ENCODE measurements at places on chromosomes 3 and 15. TPM values are rescaled to one million over a fixed set of nuclear protein-coding genes. Genes with fewer than 3 reads are reported as not detected.

ACTC1 gene
- total RNA-seq, result 0.38 TPM

ARHGEF26 gene
- total RNA-seq, result 9.4 TPM

UACA gene
- total RNA-seq, result 35.4 TPM

SERINC4 gene
- total RNA-seq, result not detected

C15orf62 gene
- total RNA-seq, result 44.3 TPM

SNX33 gene
- total RNA-seq, result 23.6 TPM

DPPA2 gene
- total RNA-seq, result not detected

GATA2 gene
- 1.6 TPM for total RNA-seq

CFAP100 gene
- total RNA-seq, result not detected

TRPM1 gene
- not detected for total RNA-seq

CISH gene
- 3.1 TPM for total RNA-seq

LMAN1L gene
- total RNA-seq, result not detected

KCNH8 gene
- total RNA-seq, result not detected

GRCh38 chr3:187021748-187022402 is 91.5 kb downstream of the ST6GAL1 start:
- H3K27ac ChIP-seq, result peak overlapping the region; percentile 9
- DNase-seq, result no peak
- no peak overlapping the region for H3K4me3 ChIP-seq
- H3K4me1 ChIP-seq, result no peaks in the 10 kb centered on the region

GRCh38 chr3:181703601-181704420 is 7.9 kb upstream of the SOX2 start:
- H3K27me3 ChIP-seq, result peaks cover 28% of the 10 kb centered on the region
- peaks cover 34% of the 10 kb centered on the region for H3K4me1 ChIP-seq
- H3K27ac ChIP-seq, result no peak overlapping the region
- no peaks in the 10 kb centered on the region for H3K36me3 ChIP-seq

DNA sequence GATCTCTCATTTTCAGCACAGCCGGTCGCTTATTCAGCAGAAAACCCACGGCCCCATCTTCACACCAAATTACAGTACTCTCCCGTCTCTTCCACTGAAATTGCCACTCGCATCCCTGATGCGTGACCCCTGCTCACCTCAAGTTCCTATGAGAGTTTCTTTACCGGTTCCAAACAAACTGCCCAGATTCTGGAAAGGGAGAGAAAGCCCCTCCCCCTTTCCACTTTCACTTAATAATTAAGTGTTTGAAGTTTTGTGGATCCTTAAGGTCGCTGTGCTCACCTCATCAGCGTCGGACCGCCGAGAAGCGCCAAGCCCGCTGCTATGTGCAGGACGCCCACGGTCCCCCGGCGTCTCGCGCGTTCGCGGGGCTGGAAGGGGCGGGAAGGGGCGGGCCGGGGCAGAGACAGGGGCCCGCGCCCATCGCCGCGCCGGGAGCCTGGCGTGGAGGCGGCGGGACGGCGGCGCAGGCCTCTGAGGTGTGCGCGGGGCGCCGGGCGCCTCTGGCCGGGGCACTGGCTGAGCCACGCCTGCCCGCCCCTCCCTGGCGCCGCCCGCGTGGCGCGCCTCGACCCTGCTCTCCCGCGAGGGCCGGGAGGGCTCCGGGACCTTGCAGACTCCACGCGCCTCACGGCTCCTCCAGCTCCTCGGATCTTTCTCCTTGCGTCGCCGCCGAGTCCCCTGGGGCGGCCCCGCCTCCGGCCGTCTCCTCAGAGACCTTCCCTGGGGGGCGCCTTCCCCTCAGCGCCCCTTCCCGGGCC is at the start of gene GPR156:
GPR156 (minus strand) TSS at position 476 of the 761 bp plus-strand sequence. CDS start 41,124 bp downstream, outside the sequence.
- H3K4me1 ChIP-seq, result peaks cover 3% of the 10 kb centered on the region
- no peak within 1 kb of the TSS for H3K27ac ChIP-seq
- H3K4me3 ChIP-seq, result peak within 1 kb of the TSS; percentile 35
- H3K36me3 ChIP-seq, result no peaks in the 10 kb centered on the region
- no peaks in the 10 kb centered on the region for H3K27me3 ChIP-seq

DNA sequence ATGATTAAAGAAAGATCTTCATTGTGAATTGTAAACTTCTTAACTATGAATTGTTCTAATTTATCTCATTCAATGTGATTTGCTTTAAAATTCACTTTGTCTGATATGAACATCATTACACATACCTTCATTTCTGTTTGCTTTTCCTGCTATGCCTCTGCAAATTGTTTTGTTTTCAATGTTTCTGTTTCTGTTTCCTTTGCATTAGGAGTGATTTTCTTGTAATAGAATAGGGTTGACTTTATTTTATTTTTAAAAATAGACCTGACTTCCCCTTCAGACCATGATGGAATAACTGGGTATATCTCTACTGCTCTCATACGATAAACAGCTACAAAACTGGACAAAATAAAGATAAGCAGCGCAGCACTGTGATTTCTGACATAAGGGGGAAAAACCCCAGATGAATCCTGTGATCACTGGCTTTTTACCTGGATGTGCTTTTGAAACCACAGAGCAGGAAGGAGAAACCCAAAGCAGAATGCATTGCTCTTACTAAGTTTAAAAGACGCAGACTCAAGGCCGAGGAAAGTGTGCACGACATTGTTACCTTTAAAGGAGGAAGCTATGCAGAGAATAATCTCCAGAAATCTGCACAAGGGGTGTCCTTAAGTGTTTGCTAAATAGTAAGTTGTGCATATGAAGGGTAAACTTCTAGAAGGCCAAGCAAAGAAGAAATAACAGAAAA is 420.2 kb downstream of the TBC1D5 start:
- H3K36me3 ChIP-seq, result no peaks in the 10 kb centered on the region
- DNase-seq, result no peak
- no peaks in the 10 kb centered on the region for H3K27me3 ChIP-seq
- H3K27ac ChIP-seq, result no peak overlapping the region

- no peaks in the 10 kb centered on the region for H3K4me1 ChIP-seq
- no peaks in the 10 kb centered on the region for H3K36me3 ChIP-seq
- DNase-seq, result no peak
- no peak overlapping the region for H3K27ac ChIP-seq
- no peak overlapping the region for H3K4me3 ChIP-seq
- H3K27me3 ChIP-seq, result no peaks in the 10 kb centered on the region
Measured at GRCh38 chr15:29449136-29449535, 179.5 kb upstream of the NSMCE3 start.

GRCh38 chr3:125591116-125591760 is 4.1 kb downstream of the OSBPL11 start:
- DNase-seq, result no peak
- H3K36me3 ChIP-seq, result no peaks in the 10 kb centered on the region
- H3K27ac ChIP-seq, result no peak overlapping the region

DNA sequence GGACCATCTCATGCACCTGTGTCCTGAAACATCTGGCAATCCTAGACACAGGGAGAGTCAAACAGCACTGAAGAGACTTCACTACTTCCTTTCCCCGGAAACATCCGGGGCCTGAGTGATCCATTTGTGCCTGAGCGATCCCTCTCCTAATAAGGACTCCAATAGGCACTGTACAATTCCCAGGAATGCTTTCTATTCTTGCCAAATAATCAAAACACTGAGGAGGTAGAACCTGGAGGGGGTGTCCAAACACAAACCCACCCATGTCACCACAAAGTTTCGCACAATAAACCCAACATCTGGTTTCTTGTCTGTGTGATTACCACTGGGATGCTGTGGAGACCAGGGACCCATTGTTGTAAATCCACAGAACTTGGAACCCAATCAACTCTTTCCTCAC is 205.0 kb downstream of the OPA1 start:
- no peaks in the 10 kb centered on the region for H3K36me3 ChIP-seq
- no peaks in the 10 kb centered on the region for H3K4me1 ChIP-seq
- H3K4me3 ChIP-seq, result no peak overlapping the region

DNA sequence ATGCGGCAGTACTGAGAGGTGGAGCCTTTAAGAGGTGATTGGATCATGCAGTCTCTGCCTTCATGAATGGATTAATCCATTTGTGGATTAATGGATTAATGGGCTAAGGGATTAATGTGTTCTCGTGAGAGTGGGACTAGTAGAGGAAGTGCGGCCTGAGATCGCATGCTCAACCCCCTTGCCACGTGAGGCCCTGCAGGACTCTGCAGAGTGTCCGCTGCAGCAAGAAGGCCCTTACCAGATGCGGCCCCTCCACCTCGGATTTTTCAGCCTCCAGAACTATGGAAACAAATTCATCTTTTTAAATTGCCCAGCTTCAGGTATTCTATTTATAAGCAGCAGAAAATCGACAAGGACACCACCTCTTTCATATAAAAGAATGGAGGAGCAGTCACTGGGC is 148.8 kb downstream of the TPRA1 start:
- peaks cover 13% of the 10 kb centered on the region for H3K27me3 ChIP-seq
- H3K4me1 ChIP-seq, result no peaks in the 10 kb centered on the region
- DNase-seq, result no peak
- no peak overlapping the region for H3K4me3 ChIP-seq
- no peaks in the 10 kb centered on the region for H3K36me3 ChIP-seq

GRCh38 chr3:35597490-35597889 is 41.8 kb upstream of the ARPP21 start:
- no peaks in the 10 kb centered on the region for H3K36me3 ChIP-seq
- no peak overlapping the region for H3K4me3 ChIP-seq
- H3K27ac ChIP-seq, result no peak overlapping the region
- DNase-seq, result no peak
- H3K27me3 ChIP-seq, result no peaks in the 10 kb centered on the region

- H3K4me1 ChIP-seq, result no peaks in the 10 kb centered on the region
- no peak for DNase-seq
- no peaks in the 10 kb centered on the region for H3K36me3 ChIP-seq
- H3K27ac ChIP-seq, result peak overlapping the region; percentile 2
Measured at GRCh38 chr3:58179235-58180098, 31.3 kb downstream of the DNASE1L3 start.

DNA sequence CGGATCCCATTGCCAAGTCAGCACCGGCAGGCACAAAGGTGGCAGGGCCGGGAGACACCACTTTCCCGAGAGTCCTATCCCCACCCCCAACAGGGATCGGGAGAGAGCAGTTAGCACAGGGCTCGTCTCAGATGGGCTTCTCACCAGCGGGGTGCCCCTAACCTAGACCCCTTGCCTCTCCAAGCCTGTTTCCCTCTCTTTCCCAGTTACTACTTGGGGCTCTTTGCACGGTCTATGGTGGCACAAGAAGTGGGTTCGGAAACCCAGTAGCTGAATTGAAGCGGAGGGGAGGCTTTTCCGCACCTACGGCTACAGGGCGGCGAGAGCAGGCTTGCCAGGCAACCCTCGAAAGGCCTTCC is 383 bp upstream of the EFCC1 start:
- peaks cover 8% of the 10 kb centered on the region for H3K27me3 ChIP-seq
- no peaks in the 10 kb centered on the region for H3K36me3 ChIP-seq
- H3K27ac ChIP-seq, result peak overlapping the region; percentile 80
- H3K4me1 ChIP-seq, result peaks cover 54% of the 10 kb centered on the region
- no peak for DNase-seq

- H3K4me3 ChIP-seq, result no peak overlapping the region
- DNase-seq, result no peak
- no peaks in the 10 kb centered on the region for H3K4me1 ChIP-seq
- H3K36me3 ChIP-seq, result no peaks in the 10 kb centered on the region
- H3K27me3 ChIP-seq, result no peaks in the 10 kb centered on the region
- H3K27ac ChIP-seq, result no peak overlapping the region
Measured at GRCh38 chr15:81387621-81388435, 13.8 kb upstream of the TMC3 start.

GRCh38 chr15:42890161-42890913 is 30.2 kb downstream of the TTBK2 start:
- no peaks in the 10 kb centered on the region for H3K36me3 ChIP-seq
- DNase-seq, result no peak
- peaks cover 9% of the 10 kb centered on the region for H3K4me1 ChIP-seq

DNA sequence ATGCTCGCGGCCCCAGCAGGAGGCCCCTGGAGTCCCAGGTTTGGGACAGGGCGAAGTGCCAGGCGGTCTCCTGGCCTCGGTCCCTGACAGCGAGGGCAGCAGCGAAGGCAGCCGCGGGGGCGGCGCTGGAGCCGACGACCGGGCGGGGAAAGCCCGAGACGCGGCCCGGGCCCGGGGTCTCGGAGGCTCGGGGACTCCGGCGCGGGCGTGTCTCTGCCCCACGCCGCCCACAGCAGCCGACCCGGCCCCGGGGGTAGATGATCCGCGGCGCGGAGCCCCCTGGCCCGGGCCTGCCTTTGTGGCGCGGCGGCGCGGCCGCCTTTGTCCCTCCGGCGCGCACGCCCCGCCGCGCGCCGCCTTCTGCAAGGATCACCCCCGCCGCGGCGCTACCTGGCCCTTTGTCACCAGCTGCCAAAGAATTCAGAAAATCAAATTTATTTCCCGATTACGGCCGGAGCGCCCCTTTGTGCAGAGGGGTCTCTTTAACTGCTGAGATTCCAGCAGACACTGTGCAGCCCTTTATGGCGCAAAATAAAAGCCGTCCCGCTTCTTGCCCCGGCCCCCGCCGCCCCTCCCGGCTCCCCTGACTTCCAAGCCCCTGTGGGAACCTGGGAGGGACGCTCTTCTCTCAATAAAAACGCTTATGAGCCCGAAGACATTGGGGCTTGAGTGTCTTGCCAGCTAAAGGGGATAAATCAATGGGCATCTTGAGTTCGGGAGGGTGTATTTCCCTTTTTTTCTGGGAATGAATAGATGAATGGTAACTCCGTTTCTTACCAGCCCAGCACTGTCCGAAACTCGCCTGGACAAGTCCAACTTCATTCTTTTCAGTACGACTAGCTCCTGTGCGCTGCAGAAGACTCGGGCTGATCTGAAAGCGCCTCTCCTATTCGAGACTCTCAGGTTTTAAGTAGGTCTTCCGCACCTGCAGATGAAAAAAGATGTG is 68.4 kb downstream of the HES1 start:
- H3K27ac ChIP-seq, result peak overlapping the region; percentile 64
- H3K27me3 ChIP-seq, result no peaks in the 10 kb centered on the region
- H3K4me1 ChIP-seq, result peaks cover 37% of the 10 kb centered on the region

DNA sequence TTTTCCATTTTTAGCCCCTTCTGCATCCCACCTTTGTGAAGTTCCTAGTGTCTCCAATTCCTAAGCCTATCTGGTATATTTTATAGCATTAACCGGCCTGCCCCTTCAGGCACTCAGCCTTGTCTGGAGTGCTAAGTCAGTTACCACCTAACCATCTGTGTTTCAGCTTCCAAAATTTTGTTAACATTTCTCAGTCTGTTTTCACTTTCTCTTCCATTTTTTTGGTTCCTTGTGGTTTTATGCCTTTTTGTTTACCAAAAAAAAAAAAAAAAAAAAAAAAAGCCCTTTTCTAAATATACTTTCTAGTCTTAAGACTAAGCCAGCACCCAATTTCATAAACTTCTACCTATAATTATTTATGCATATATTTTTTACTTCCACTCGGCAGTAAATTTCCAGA is 92.4 kb downstream of the CSNK1G1 start:
- no peak overlapping the region for H3K4me3 ChIP-seq
- H3K36me3 ChIP-seq, result peaks cover 5% of the 10 kb centered on the region

All from esophagus squamous epithelium (tissue), 5 donors.